ENCODE measurements at places on chromosomes 16 and 17.

GRCh38 chr17:39920218-39921210 is 2.1 kb upstream of the GSDMB start:
- peak; percentile 22 for DNase-seq

DNA sequence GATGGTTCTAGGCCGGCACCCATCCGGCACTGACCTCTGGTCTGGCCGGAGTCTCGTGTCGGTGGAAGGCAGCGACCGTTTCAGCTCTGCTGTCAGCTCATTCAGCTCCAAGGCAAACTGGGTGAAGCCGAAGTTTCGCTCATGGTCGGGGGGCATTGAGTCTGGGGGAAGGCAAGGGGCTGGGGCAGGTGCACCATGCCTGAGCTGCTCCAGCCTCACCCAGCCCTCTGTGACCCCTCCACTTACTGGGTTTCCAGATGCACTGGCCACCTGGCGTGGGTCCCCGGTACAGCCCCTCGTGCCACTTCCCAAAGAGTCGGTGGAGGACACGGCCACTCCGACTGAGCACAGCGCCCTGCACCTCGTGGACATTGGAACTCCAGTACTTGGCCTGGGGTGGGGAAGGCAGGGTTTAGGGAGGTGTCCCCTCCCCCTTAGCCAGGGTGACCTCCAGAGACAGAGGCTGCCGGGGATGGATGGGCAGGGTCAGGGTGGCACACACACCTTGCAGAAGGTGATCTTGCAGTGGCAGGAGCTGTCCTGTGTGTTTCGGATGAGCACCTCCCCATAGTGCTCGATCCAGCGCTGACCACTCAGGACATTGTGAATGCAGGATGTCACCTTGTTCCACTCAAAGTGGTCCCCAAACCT is 12.6 kb downstream of the OSBPL7 start:
- no peak for DNase-seq

- DNase-seq = no peak
Observed at GRCh38 chr17:17493249-17493985, 2.8 kb downstream of the RASD1 start.

DNA sequence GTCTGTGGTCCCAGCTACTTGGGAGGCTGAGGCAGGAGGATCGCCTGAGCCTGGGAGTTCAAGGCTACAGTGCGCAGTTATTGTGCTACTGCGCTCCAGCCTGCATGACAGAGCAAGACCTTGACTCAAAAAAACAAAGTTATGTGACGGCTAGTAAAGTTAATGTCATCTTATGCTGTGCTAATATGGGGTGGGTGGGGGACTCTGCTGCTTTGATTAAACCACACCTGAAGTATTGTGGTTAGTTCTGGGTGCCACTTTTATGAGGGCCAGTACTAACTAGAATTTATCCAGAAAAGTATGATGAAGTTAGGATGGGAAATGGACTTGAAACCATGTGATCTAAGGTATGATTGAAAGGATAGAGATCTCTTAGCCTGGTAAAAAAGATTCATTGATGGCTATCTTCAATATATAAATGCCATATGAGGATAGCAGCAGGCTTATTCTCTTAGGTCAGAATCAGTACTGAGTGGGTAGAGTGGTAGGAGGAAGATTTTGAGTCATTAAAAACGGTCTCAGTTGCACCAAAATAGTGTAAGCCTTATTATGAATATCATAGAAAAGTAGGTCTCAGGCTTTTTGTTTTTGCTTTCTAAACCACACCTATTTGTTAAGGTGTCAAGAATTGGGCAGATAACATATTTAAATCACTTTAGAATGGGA is 5.6 kb downstream of the WSB1 start:
- DNase-seq = no peak

GRCh38 chr17:33200587-33200986 is 92.5 kb downstream of the ASIC2 start:
- no peak for DNase-seq

- DNase-seq = no peak
Observed at GRCh38 chr17:41559548-41559947, 12.3 kb downstream of the KRT9 start.

DNA sequence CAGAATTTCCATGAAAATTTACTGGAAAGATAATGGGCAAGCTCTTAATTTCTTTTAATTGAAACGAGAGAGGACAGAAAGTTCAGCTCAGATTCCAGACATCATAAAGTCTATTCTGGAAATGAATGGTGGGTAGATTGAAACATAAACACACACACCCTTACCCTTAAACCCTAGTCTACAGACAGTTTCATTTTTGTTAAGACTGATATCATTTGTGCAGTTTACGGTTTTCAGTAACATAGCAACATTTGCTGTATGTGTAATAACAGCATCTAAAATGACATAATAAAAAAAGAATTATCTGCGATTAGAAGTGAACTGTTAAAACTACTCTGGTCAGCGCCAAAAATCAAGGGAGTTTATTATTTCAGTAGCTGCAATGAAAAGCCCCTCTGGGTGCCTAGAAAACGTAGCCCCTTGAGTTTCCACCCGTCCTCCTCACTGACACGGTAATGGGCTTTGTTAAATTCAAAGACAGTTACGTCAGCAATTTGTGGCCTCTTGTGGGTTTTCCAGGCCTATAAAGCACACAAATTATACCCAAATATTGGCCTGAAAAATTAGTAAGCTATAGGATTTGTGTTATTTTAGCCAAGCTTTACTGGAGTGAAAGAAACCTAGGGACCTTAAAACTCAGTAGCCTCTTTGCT is 520.6 kb upstream of the SOX9 start:
- DNase-seq = no peak

DNA sequence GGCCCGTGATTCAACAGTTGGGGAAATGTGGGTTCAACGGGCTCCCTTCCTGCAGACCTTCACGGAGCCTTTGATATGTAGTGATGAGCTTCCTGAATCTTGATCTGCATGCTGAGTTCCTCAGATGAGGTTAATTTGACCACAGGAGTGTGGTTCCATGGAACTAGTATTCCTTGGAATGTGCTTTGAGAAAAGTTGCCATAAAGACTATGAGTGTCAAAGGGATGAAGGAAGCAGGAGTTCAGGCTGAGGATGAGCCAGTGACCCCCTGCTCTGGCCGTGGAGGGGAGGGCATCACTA is 229.2 kb downstream of the MSI2 start:
- no peak for DNase-seq
